ENCODE measurements at places on chromosomes 3 and 15. TPM values are rescaled to one million over a fixed set of nuclear protein-coding genes. Genes with fewer than 3 reads are reported as not detected.

DNA sequence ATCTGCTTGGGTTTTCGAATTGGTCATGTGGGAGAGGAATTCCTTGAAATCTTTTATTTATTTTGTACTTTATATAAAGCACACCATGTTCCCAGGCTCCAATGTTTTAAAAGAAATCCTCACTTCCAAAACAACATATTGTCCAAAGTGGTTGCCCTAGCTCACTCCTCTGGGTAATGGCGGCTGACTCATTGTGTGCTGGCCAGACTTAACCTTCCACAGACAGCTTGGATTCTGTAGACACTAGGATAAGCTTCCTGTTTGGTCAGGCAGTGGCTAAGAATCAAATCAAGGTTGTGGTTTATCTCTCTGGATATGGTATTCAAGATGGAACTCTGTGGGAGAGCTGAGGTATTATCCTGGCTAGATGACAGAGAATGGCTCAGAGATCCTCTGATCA lies 55.8 kb upstream of the FAM98B start:
- DNase-seq: no peak

DNA sequence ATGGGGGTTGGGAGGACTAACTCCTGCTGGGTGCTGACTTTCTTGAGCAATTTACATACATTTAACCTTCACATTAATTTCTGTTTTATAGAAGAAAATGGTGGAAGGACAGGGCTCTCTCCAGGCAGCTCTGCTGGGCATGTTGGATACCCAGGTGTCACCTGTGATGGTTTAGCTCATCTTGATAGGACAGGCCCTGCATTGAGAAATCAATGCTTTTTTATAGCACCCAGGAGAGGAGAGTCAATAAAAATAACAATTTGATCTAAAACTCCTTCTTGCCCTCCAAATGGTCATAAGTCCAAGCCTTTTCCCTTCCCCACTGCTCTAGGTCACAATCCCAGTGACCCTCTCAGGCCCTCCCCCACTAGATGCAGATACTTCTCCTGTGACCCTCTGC lies 48.3 kb upstream of the RBP1 start:
- DNase-seq: no peak

GRCh38 chr15:64775551-64776401 lies at the start of gene RBPMS2:
TSS of gene RBPMS2 (minus strand) at chr15:64775589. CDS start at chr15:64775319, 270 bp downstream.
- DNase-seq: peak; percentile 69

DNA sequence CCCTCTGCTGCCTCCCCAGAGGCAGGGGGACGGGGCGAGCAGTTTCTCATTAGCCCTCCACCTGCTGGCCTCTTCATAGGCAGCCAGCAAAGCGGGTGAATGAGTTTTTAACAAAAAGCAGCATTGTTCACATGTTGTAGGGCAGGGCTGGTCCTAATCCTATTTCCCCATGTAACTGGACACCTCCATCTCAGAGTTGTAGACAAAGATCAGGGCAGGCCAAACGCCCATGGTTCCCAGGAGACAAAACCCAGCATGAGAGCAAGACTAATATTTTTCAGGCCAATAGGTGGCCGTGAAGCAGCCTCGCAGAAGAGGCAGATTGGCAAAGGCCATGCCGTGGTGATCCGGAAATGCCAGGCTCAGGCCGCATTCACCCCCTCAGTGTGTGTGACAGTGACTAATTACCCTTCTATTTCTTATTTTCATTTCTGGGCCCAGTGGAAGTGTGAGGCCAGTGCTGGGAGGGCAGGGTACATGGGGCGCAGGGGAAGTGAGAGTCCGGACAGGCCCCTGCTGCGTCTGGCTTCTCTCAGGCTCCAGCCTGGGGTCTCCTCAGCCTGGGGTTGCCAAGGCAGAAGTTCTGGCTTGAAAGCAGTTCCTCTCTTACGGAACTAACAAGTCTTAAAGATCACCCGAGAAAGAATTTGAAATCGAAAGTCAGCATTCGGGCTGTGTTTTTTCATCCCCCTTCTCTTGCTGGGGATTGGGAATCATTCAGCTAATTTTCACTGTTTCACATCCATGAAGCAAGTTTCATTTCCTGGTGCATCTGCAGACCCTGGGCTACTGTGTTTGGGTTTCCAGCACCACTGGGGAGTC lies 64.8 kb downstream of the BOC start:
- DNase-seq: no peak

GRCh38 chr3:57855281-57855680 lies 99.2 kb downstream of the SLMAP start:
- DNase-seq: no peak

DNA sequence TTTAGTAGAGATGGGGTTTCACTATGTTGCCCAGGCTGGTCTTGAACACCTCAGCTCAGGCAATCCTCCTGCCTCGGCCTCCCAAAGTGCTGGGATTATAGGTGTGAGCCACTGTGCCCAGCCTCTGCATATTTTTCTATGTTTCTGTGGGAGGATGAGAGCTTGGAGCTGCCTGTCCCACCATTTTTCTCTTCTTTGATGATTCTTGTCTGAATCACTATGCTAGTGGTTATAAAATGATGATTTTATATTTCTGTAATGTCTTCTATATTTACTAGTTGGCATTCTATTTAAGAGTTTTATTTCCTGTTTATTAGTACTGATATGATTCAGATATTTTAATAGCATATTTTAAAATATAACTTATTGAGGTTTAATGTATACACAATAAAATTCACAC lies 69.7 kb downstream of the CHCHD6 start:
- DNase-seq: no peak

DNA sequence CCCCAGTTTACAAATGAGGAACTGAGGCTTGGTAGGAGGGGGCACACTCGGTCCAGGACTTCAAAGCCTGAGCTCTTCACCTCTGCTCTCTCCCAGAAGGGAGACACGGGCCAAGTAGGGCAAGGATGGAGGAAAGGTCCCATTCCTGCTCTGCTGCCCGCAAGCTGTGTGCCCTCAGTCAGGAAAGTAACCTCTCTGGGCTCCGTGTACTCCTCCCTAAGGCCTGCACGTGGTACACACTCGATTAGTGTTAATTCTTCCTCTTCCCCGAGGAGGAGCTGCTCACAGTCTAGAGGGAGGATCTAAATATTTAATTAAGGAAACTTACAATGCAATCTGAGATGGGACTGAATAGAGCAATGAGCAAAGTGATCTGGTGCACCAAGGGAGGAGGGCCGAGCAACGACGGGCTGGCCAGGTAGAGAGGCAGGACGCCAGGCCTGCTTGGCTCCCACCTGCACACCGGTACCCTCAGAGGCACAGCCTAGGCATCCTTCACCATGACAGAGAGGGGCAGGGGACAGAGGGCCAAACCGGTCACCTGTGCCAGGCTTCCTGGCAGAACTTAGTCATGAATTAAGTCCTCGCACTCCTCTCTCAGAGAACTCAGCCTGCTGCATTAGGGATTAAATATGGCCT lies 47.2 kb upstream of the IQSEC1 start:
- DNase-seq: no peak

DNA sequence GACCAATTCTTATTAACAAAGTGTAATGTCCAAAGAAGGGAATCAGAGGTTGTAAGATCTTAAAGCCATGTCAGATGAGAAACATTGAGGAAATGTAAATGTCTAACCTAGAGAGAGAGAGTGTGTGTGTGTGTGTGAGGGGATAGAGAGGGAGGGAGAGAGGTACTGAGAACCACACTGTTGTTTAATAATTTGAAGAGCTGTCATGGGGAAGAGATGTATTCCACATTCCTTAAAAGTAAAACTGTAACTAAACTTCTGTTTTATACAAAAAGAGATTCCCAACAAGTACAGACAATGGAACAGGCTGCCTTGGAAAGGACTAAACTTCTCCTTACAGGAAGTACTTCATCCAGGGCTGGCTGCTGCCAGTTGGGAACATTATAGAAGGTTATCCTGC lies 68.9 kb upstream of the BOC start:
- no peak for DNase-seq

DNA sequence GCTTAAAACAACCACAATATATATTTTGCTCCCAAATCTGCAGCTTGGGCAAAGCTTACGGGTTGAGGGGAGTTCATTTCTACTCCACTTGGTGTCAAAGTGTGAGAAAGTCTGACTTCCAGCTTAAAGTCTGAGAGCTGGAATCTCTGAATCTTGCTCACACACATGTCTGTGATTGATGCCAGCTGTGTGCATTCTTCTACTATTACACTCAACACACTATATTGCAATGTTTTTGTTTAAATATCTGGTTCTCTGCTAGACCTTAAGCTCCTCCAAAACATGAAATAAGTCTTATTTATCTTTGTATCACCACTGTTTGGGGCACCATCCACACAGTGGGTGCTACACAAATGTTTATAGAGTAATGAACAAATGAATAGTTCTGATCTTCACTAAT lies 36.7 kb upstream of the SECISBP2L start:
- no peak for DNase-seq

Gene CSPG4
- not detected for polyA plus RNA-seq

Gene USP13
- polyA plus RNA-seq: 0.74 TPM

Gene HDGFL3
- 16.8 TPM for polyA plus RNA-seq

Gene HMG20A
- polyA plus RNA-seq: 34.3 TPM
